AG10803 (cell line): ENCODE measurements at places on chromosomes 6 and 20.

- DNase-seq = no peak
Measured at GRCh38 chr6:34798057-34798456, 6.2 kb downstream of the BLTP3A start.

DNA sequence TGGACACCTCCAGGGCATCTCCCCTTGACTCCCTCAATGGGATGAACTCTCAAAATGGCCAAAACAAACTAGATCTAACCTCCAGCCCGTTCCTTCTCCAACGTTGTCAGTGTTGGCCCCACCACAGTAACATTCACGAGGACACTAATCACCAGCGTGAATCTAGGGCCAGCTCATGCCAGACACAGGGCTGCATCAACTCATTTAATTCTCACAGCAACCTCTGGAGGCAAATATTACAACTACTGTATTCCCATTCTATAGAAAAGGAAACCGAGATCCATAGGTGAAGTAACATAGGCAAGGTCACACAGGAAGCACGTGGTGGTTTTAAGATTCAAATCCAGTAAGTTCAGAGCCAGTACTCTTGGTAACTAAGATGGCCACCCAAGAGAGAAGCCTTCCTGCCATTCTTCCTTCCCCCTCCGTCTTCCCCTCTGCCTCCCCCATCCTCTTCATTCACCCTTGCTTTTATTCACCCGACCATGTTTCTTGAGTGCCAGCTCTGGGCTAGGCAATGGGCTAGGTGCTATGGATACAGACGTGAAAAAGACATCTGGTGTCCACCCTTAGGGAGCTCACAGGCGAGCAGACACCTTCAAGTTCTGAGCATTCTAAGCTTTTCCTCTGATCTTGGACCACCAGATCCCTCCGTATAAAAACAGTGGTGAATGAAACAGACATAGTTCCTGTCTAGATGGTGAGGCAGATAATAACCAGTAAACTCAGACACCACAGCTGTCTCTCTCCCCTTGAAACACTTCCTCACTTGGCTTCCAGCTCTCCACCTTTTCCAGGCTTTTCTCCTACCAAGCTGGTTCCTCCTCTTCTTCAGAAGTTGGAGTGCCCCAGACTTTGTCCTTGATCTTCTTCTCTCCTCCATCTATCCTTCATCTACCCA lies 9.6 kb downstream of the CCM2L start:
- no peak for DNase-seq

GRCh38 chr6:150874179-150874578 lies 8.7 kb downstream of the MTHFD1L start:
- DNase-seq = no peak

- no peak for DNase-seq
Measured at GRCh38 chr20:52975803-52976531, 3.8 kb downstream of the TSHZ2 start.

DNA sequence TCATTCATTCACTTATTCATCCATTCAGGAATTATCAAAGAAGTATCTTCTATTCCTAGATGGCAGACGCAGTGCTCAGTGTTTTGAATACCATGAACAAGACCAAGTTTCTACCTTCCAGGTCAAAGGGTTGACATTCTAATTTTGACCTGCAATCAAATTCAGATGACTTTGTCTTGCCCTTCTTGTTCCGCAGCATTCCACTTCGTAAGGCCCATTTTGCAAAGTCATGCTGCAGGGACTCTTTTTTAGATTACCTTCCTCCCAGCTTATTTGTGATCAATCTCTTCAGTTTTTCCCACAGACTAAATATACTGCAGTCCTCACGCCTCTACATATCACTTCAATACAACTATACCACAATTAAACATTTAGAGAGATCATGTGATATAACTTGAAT lies 7.1 kb upstream of the TAAR1 start:
- DNase-seq = no peak

GRCh38 chr6:17808609-17809008 lies 101.9 kb upstream of the NUP153 start:
- DNase-seq = no peak

DNA sequence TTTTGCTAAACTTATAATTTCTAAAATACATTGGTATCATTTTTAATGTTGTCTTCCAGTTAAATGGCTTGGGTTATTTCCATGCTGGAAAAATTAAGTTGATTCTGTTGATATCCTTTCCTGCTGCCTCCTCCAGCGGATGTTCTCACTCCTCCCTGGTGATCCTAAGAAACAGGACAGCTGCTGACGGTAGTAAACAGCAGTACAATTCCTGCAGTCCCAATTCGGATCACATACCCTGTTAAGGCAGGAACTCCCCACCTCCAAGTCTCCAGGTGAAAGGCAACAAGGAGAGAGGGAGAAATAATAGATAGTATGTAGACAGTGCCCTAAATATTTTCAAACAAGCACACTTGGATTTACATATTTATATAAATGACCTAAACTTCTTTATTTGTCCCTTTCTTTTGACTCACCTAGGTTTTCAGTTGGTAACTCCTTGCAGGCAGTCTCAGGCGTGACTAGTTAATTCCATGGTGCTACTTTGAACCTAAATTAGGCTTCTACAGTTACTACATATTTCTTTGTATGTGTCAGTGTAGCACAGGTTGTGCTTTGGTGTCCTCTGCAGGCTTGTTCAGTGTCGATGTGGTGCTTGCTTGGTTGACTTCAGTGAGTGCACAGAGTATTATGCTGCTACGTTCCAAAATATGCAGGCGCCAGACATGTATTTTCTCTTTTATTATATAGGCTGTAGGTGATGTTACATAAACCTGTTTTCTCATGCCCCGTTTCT lies 126.0 kb downstream of the ADGRB3 start:
- DNase-seq = no peak

GRCh38 chr6:134171517-134171916 lies 119.1 kb upstream of the SLC2A12 start:
- peak; percentile 28 for DNase-seq

DNA sequence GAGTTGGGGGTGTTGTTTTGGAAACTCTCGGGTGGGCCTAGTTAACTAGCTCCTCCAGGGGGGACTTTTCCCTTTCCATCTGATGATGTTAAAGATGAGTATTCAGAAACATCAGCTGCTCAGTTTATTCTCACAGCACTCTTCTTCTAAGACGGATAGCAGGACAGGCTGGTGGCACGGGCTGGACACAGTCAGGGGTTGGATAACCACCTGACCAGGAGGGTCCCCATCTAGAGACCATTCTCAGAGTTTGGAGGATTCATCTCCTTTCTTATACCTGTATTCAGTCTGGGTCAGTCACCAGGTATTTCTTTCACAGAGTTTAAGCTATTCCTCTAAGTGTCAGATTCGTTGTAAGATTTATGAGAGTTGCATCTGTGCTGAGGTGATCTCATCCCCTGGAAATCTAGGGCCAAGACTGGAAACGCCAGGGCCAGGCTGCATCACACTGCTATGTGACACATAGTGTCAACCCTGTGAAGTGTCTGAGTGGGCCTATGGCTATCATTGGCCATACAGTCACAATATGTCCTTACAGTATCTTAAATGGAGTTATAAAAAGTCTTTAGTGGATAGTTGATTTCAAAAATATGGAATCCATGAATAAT lies 111.7 kb downstream of the FAM50B start:
- peak; percentile 12 for DNase-seq

- no peak for DNase-seq
Measured at GRCh38 chr6:2658788-2659187, 91.9 kb downstream of the MYLK4 start.

- no peak for DNase-seq
Measured at GRCh38 chr6:18985996-18986395, 598.8 kb downstream of the RNF144B start.

DNA sequence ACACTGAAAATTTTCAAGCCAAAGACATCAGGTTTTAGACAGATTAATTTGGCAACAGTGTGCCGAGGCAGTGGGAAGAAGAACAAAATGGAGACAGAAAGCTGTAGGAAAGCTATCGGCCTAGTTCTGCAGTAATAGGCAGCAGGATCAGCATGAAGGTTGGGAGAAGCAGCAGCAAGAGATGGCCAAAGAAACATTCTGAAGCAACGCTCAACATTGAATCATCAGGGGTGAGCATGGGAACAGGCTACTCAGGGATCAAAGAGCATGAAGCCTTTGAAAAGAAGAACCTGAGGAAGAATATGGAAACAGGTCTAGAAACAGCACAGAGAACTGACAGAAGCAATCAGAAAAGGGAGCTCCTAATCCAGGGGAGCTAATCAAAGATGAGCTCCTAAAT lies 7.1 kb upstream of the DST start:
- no peak for DNase-seq
